ENCODE measurements at places on chromosomes 11 and 22.

DNA sequence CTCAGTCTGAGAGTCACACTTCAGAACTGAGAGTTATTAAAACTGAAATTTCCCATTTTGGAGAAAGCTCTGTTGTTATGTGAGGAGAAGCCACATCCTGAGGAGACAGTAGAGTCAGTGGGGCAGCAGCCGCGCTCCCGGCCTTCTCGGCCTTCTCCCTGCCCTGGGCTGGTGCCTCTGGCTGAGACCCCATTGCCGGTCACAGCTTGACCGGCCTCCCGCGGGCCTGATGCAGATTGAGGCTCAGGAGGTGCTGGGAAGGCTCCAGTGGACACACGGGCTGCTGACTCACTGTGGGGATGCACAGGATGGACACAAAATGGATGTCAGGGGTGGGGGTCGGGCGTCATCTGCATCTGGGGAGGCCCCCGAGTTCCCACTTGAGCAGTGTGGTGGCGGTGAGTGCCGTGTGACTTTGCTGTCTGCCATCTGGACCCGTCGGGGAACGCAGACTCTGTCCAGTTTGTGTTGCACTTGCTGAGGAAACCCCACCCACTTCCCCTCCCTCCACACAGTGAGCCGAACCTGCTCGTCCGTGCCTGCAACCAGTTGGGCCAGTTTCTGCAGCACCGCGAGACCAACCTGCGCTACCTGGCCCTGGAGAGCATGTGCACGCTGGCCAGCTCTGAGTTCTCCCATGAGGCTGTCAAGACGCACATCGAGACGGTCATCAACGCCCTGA lies 50.1 kb downstream of the MUC6 start:
- DNase-seq: no peak

GRCh38 chr22:50719814-50720300 lies 18.1 kb upstream of the ACR start:
- DNase-seq: no peak

DNA sequence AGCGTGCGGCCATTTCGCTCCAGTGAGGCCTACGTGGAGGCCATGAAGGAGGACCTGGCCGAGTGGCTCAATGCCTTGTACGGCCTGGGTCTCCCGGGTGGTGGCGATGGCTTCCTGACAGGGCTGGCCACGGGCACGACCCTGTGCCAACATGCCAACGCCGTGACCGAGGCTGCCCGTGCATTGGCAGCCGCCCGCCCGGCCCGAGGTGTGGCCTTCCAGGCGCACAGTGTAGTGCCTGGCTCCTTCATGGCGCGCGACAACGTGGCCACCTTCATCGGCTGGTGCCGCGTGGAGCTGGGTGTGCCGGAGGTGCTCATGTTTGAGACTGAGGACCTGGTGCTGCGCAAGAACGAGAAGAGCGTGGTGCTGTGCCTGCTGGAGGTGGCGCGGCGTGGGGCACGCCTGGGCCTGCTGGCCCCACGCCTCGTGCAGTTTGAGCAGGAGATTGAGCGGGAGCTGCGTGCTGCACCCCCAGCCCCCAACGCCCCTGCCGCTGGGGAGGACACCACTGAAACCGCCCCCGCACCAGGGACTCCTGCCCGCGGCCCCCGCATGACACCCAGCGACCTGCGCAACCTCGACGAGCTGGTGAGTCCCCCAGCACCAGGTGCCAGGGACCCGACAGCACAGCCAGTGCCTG lies 1.8 kb downstream of the GAS2L1 start:
- DNase-seq: no peak

GRCh38 chr11:22903782-22904181 lies 43.5 kb upstream of the CCDC179 start:
- no peak for DNase-seq

GRCh38 chr22:44531487-44531886 lies 33.5 kb upstream of the RTL6 start:
- DNase-seq: no peak

DNA sequence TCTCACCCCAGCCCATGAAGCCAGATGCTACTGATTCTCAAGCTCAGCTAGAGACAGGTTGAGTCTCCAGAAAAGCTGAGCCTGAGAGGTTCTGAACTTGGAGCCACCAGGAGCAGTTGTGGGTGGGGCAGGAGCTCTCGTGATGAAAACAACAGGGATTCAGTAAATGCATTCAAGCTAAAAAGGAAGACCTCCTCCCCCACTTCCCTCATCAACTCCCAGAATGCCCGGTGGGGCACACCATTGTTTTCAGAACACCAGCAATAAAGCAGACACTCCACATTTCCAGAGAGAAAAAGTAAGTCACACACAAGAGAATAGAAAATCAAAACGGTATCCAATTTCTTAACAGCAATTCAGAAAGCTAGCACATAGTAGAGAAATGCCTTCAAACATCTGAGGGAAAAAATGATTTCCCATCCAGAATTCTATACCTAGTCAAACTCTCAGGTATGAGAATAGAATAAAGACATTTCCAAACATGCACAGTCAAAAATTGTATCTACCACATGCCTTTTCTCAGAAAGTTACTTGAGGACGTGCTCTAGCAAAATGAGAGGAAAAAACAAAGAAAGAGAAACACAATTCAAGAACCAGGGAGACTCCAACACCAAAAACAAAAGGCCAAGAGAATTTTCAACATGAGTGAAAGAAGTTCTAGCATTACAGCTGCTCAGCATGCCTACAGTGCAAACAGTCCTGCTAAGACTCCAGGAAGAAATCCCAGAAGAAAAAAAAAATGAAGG lies 56.8 kb downstream of the CDKN1C start:
- no peak for DNase-seq

- DNase-seq: no peak
Observed at GRCh38 chr22:38285018-38285417, 12.2 kb upstream of the TMEM184B start.

DNA sequence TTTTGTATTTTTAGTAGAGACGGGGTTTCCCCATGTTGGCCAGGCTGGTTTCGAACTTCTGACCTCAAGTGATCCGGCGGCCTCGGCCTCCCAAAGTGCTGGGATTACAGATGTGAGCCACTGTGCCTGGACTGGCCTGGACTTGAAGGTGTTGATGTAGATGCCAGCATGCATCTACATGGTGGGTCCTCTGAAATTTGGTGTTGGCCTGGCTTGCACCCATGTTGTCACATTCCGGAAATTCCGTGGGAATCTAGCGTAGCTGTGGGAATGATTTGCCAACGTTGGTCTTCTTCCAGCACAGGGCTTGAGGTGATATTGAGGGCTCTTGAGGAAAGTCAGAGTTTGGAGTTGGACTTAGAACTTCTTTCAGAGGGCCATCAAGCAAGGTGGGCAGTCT lies 6.5 kb downstream of the PACS1 start:
- DNase-seq: no peak

DNA sequence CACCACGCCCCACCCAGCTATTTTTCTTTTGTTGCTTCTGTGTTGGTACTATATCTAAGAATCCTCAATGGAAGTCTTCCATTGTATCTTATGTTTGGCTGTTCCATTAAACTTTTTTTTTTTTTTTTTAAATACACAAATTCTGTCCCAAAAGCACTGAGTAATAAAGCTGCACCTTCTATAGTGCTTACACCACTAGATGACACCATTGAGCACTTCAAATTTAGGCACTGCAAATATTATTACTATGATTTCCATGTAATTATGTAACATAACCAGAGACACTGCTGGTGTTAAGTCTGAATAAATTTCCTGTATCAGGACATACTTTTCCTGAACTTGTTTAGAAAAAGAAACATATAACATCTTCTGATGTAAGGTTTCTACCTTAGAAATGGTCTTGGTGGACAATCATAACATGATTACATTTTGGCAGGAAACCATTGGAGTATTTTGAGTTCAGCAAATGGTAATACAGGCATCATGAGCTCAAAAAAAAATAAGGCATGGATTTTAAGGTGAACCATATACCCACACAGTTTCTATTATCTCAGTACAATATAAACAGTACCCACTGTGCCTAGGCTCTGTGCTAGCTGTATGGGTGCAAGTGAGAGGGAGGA lies 110.5 kb downstream of the ATG16L2 start:
- no peak for DNase-seq

DNA sequence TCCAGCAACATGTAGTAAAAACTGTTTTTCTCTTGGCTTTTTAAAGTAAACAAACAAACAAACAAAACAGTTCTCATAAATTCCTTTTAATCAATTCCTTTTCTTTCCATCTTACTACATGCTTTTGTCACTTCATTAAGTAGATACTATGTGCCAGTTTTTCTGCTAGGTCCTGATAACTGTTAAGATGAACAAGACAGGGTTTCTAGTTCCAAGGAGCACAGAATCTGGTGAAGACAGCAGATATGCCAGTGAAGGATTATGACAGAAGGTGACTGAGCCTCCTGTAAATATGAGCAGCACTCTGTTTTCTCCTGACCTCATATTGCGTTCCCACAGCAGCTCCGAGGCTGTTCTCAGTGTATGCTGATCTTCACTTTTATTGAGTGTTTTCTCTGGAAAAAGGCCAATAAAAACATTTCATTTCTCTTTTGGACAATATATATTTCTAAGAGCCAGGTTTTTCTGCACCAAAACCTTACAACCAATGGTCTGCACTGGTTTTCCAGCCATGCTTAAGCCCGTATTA lies 45.8 kb downstream of the HEPHL1 start:
- no peak for DNase-seq

DNA sequence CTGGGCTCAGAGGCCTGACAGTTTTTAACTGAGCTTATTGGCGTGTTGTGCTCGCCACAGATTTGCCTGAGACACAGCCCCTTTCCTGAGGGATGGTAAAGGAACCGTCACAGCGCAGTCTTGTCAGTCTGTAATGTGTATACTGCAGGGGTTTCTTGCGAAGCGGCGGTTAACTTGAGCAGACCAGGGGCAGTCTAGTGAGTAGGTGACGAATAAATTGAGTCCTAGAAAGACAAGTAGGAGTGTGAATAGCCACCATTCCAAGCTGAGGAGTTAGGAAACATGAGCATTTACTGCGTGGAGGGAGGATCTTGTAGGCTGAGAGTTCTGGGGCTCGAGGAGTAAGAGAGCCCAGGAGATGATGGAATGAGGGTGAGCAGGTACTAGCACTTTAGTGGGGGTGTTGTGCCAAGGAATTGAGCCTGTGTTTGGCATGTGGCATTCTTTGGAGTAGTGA lies 1.4 kb downstream of the MED15 start:
- DNase-seq: no peak

- no peak for DNase-seq
Observed at GRCh38 chr11:72773696-72774095, 20.2 kb downstream of the STARD10 start.

DNA sequence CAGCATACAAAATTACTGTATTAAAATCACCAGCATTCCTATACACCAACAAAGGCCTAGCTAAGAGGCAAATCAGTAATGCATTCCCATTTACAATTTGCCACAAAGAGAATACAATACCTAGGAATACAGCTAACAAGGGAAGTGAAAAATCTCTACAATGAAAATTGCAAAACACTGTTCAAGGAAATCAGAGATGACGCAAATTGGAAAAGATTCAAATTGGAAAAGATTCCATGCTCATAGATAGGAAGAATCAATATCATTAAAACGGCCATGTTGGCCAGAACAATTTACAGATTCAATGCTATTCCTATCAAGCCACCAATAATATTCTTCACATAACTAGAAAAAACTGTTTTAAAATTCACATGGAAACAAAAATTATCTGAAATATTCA lies 123.0 kb upstream of the ANO5 start:
- no peak for DNase-seq

DNA sequence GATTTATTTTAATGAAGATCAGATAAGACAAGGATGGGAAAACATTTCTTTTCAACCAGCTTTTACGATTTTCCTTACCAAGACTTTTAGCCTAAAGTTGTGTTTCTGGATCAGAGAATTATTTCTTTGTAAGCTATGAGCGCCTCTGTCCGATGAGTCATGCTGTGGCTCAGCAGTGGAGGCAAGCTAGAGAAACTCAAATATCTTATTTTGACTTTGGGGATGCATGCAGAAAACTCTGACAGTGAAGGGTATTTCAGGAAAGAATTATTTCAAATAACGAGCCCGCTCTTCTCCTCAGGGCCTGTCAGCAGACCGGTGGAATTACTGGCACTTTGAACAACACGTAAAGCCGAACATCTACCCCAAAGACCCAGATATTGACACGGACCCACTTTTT lies 77.9 kb upstream of the OR5AK2 start:
- DNase-seq: no peak

DNA sequence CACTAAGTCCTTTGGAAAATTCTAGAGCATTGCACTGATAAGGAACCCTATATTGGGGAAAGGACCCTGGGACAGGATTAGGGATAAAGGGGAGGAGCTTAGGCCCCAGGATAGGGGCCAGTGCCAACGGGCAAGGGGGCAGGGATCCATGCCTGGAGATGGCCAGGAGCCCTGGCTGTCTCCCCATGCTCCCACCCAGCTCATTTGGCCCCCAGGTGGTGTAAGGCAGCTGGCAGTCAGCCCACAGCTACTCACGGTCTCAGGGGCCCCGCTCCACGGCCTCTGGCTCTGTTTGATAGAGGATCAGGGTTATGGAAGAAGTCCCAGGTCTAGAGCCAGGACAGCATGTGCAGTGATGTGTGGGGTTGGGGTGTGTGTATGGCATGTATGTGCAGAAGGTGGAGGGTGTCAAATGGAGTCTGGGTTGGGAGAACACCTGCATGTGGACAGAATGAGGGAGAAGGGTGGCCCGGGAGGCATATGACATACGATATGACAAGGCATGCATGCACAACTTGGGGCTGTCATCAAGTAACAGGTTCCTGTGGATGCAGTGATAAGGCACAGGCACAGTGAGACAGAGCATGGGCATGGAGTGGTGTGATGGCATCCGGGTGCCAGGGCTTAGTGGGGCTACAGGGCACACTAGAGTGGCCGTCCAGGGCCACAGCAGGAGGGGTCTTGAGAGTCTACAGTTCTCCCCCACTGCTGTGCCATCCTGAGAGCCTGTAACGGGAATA lies 18.4 kb upstream of the PDE2A start:
- DNase-seq: no peak

DNA sequence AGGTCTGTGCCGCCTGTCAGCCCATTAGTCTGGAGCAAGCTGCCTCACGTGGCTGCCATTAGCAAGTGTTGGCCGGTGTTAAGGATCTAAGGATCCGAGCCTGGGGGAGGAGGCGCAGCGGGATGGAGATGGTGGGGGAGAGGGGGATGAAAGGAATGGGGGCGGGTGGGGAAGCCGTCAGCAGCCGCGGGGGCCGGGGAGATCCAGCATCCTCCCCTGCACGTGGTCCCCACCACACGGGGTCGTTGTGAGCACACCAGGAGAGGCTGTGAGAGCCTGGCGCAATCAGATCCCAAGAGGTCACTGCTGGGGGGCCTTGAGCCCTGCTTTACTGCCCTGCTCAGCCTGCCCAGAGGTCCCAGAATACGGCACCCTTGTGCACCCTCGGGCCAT lies 7.3 kb downstream of the CABP7 start:
- DNase-seq: peak; percentile 9

GRCh38 chr11:119936426-119936825 lies 201.5 kb downstream of the TRIM29 start:
- DNase-seq: no peak
